ENCODE measurements at places on chromosomes 16 and 17. TPM values are rescaled to one million over a fixed set of nuclear protein-coding genes. Genes with fewer than 3 reads are reported as not detected.

The ZKSCAN2 gene
- total RNA-seq: 2.6 TPM

The C17orf100 gene
- 1.4 TPM for total RNA-seq

The HOXB9 gene
- total RNA-seq: 49.2 TPM

The CNGB1 gene
- total RNA-seq: 0.35 TPM

The EPOP gene
- total RNA-seq: 2.1 TPM

DNA sequence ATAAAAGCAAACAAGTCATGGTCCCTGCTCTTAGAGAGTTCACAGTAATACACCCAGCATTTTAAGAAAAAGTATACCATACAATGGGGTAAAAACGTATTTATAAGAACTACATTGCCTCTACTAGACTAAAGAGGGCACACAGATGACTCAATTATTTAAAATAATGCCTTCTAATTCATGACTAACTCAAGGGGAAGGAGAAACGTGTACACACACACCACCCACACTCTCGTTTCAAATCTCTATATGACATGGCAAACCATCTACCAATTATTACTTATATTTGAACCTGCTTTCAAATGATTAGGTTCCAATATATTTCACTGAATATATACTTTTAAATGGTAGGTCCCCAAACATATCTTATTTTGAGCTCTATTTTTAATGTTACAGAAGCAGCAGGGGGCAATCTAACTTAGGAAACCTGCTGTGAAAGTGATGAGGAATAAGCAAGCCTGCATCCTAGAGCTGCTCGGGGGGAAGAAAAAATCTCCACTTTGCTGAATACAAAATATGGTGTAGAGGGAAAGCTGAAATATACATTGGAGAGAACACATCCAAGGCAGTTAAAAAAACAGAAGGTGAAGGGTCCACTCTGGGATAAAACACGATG, 232.4 kb upstream of the PSMD7 start:
- no peak for DNase-seq

- peak; percentile 80 for DNase-seq
Measured at GRCh38 chr17:31564883-31565301, 173.4 kb downstream of the RAB11FIP4 start.

- DNase-seq: no peak
Measured at GRCh38 chr17:32588135-32588534, 101.3 kb downstream of the CDK5R1 start.

DNA sequence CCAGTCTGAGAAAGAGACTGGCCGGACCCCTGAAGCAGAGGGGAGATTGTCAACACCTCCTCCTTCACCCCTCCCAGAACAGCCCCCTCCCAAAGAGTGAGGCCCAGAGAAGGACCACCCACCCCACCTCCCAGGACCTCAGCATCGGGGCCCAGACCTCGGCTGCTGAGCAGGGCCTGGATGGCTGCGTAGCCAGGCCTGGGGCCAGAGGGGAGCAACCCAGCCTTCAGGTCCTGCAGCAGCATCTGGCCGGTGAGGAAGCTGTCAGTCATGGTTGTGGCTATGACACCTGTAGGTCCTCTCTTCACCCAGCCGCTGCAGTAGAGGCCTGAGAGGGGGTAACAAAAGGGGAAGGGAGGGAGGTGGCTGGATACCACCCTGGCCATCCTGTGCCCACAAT, 3.2 kb upstream of the GRIN2C start:
- DNase-seq: no peak

DNA sequence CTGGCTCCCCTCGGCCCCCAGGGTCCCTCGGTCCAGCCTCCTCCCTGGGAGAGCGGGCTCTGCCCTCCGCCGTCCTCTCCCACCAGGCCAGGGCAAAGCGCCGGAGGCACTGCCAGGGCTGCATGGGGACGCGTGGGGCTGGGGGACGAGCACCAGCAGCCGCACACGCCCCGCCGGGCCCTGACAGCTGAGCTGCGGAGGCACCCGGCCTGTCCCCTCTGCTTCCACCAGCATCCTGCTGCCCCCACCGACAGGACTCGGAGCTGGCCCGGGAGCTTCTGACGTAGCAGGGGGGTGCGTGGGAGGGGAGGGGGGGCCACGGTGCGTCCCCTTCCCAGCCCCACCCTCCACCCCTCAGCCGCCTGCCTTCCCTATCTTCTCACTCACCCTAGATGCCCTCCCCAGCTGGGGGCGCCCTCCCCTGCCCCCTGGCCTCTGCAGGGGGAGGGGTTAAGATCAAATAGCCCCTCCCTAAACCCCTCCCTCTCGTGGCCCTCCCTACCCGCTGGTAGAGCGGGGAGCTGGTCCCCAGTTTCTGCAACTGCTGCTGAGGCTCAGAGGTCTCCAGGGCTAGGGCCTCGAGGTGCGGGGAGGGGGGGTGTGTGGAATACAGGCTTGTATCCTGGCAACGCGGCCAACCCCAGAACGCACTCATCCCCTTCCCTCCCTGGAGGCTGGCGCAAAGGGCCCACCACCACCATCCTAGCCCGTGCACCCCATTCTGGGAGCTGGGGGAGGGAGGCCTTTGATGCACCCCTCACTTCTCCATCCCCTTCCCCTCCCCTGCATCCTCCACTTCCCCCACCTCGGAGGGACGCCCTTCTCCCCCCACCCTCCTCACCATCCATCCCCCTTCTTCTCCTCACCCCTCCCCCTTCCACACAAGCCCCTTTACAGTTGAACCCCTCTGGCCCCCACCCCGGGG, 1.0 kb downstream of the SRCIN1 start:
- no peak for DNase-seq

DNA sequence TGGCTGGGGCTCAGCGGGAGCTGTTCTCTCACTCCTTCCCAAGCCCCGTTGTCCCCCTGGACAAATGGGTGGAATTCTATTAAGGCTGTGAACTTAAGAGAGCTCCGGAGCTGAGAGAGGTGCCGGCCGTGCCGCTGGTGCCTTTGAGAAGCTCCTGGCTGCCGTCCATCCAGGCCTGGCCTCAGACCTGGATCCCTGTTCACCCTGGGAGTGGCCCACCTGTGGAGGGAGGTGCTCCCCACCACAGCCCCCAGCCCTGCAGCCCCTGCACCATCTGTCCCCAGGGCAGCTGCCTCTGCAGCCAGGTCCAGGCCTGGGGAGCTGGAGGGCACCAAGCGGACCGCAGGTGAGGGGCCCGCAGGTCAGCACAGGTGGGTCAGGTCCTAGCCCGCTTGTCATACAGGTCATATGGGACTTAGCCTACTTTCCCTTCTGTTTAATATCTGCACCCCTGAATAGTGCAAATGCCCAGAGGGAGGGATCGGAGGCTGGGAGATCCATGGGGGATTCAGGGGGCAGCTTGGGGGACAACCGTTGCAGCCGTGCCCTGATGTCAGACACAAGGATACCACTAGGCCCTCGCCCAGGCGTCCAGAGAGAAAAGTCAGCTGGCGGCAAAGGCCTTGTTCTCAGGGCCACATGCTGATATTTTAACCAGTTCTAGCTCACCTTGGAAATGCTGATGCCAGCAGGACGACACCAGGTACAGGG, 15.2 kb upstream of the METRNL start:
- no peak for DNase-seq

DNA sequence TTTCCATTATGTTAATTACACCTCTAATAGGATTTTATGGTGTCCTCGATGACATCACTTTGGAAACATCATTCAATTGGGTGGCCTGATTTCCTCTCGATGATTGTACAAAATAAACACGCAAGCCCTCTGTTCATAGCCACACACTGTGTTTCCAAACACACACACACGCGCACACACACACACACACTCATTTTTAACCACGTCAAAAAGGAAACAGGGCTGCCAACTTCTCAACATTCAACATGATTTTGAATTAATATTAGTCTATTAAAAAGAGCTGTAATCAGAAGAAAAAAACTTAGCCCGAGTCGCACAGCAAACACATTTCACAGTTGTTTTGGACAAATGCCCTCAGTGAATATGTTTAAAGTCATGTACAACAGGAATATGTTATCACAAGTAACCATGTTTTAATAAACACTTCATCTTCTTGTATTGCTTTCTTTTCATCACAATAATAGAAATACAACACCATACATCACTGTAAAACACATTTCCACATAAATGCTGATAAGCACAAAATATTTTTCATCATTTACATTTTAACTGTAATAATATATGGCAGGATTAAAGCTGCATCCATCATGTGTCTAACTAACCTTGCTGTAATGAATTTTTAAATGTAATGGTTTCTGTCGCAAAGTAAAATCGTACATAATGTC, 219.1 kb upstream of the IRX3 start:
- DNase-seq: no peak

DNA sequence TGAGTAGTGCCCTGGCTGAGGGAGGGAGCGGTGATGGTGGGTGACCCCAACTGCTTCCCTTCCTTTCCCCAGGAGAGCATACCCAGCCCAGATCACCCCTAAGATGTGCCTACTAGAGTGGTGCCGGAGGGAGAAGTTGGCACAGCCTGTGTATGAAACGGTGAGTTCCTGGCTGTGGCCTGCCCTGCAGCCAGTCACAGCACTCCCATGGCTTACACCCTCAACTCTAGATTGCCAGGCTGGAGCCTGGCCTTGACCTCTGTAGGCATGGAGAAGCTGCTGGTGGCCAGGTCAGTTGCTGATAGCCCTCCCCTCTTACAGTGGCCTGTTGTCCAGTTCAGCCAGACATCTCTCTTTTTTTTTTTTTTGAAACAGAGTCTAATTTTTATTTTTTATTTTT, 8.6 kb upstream of the NFATC3 start:
- DNase-seq: no peak

DNA sequence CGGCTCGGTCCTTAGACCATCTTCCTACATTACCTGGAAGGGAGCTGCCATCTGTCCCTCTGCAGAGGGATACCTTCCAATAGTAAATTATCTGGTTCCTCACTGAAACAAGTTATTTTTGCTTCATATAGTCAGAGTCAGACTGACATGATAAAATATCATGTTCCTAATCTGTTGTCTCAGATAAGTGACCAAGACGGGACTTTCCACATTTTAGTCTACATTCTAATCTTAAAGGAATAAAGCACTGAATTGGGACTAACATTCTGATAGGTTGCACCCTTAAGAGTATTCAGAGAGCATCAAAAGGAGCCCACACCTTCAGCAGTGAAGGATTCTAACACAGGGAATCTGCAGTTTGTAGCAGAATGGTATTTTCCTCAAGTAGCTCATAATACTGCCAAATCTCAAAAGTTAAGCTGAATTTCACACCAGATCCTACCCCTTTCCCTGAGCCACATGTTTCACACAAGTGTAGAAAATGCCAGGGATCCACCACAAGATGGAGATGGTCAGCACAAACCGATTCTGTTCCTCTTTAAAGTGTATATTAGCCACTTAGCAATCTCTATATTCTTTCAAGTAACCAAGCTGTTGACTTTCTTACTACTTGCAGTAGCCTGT, 13.4 kb downstream of the GINS2 start:
- DNase-seq: peak; percentile 44

DNA sequence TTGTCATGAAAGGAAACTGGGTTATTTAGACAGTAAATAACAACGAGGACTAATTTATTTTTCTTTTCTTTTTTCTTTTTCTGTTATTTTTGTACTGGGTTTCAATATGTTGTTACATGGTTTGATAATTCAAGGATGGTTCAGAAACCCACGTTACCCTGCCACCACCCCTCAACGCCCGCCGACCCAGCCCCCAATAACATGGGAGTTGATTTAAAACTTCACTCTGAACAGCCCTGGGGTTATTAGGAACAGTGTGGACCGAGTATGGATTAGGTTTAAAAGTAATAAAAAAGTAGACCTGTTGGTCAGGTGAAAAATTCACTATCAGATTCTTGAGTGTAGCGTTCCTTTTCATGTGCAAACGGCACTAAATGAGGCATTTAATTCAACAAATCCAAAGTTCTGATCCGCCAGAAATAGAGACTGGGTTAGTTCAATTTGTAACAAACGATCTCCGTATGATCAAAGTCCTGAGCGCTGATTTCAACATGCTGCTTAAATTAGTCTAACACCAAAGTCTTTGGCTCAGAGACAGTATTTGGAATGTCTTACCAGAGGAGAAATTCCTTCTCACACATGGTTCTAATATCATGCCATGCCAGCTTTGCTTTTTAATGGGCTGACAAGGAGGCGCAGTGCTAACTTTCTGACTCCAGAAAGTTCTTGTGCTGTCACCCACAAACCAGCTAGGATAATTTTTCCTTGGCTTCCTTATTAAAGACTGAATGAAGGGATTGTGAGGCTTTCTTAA, 173.1 kb upstream of the IRX3 start:
- DNase-seq: peak; percentile 33

DNA sequence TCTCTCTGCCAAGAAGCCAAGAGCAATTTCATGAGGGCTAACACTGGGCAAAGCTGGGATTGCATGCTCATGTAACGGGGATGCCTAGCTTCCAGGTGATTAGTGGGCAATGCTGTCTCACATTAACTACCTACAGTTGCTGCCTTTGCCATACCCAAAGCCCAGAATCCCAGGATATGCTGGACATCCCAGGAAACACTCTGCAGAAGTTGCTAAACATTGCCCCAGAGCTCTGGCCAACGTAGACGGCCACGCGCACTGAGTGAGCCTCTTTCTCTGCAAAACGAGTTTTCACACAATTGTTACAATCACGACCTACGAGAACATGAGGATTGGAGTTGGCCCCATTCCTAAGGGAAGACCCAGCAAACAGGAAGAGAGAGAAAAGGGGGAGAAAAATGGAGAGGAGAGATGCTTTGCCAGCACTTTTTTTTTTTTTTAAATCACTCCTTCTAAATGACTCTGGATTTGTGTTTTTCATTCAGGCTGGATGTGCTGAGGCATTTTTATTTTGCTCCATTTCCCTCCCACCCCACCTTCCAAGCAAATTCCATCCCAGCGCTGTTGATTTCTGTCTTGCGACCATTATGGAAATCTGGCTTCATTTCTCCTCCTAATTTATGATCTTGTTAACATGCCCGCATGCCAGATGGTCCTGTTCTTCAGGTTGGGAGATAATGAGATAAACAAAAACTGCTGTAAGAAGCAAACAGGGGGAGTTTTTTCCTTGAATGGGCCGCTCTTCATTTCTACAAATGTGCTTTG, 112.8 kb upstream of the DNAH9 start:
- no peak for DNase-seq

DNA sequence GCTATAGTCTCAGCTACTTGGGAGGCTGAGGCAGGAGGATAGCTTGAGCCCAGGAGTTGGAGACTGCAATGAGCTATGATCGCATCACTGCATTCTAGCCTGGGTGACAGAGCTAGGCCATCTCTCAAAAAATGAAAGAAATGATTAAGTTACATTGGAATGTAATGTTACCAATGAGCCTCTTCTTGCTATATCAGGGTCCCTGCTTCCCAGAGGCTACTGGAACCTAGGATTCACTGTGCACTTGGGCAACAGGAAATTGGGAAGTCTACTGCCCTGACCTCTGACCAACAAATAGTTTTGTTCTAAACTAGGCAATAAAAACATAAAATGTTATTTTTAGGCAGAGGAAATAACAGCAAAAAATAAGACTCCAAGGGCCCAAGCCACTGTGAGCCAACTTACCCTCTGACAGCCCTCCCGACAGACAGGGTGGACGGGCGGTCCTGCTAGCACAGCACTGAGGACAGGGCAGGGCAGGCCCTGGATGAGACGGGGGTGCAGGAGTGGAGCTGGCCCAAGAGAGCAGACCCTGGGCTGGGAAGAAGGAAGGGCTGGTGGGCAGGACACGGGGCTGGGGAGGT, 27.5 kb downstream of the NSMCE1 start:
- peak; percentile 38 for DNase-seq

- DNase-seq: no peak
Measured at GRCh38 chr17:63665527-63666214, 34.3 kb downstream of the LIMD2 start.

GRCh38 chr17:50262001-50262794, 12.1 kb upstream of the TMEM92 start:
- no peak for DNase-seq

Data from renal cortical epithelial cell (primary cell).